Transverse colon (tissue), 4 donors: ENCODE measurements at places on chromosomes 5 and 9.

- no peak for DNase-seq
These were observed 51.7 kb downstream of the PSMB7 start for GRCh38 chr9:124363326-124364096.

GRCh38 chr9:133971981-133972941 lies 19.9 kb downstream of the VAV2 start:
- DNase-seq = peak; percentile 82

- no peak for DNase-seq
These were observed 636.1 kb downstream of the KIF4B start for GRCh38 chr5:155649666-155650065.

DNA sequence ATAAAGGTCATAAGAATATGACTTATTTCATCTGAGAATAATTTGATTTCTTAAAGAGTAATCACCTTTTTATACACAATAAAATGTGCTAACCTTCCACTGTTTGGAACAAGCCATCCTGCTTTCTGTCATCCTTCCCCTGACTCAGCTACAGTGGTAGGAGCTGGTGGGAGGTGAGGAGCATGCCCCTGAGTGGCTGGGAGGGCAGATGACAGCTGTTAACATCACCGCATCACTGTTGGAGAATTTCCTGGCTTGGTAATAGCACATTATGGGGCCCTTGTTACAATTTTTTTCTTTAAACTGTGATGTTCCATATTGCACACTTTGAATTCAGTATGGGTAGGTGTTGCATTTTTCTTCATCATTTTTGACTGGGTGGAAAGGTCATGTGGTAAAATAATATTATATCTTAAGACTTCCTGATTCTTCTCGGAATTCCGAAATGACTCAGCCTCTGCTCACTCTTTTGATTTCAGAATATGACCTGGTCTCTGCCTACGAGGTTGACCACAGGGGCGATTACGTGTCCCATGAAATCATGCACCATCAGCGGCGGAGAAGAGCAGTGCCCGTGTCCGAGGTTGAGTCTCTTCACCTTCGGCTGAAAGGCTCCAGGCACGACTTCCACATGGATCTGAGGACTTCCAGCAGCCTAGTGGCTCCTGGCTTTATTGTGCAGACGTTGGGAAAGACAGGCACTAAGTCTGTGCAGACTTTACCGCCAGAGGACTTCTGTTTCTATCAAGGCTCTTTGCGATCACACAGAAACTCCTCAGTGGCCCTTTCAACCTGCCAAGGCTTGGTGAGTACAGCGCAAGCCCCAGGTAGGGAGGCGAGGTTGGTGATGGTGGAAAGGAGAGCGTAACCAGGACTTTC lies 5.8 kb downstream of the ADAMTS16 start:
- no peak for DNase-seq

GRCh38 chr5:10563110-10563944 lies 543 bp upstream of the ANKRD33B start:
- DNase-seq = peak; percentile 30
